ENCODE measurements at places on chromosomes 2 and 18. TPM values are rescaled to one million over a fixed set of nuclear protein-coding genes. Genes with fewer than 3 reads are reported as not detected.

DNA sequence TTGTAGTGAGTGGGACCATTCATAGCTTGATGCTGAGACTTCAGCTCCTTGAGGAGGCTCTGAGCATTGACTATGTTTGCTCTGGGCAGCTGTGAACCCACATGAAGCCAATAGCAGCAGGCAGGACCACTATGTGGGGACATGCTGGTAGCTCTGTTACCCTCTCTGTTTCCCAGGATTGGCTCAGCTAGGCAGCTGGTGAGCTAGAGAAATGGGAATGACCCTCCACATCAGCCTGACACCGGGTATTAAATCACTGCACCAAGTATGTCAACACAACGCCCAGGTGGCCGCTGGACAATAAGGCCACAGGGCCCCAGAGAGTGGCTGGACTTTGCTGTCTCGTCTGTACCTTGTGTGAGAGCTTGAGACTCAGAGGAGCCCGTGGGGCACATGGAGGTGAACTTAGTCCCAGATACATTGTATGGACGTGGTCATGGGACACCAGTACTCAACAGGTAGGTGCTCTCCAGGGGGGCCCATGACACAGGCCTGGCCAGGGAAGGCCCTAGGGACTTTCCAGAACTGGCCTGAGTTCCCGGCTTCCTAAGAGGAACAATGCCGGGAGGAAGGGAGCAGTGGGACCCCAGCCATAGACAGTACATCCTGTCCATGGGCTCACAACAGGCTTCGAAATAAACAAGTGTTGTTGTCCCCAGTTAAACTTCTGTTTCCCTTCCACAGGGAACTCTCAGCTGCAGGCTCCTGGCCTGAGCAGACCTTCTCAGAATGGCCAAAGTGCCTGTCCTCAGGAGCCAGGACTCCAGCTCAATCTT, 35.2 kb downstream of the HS1BP3 start:
- no peak for DNase-seq

DNA sequence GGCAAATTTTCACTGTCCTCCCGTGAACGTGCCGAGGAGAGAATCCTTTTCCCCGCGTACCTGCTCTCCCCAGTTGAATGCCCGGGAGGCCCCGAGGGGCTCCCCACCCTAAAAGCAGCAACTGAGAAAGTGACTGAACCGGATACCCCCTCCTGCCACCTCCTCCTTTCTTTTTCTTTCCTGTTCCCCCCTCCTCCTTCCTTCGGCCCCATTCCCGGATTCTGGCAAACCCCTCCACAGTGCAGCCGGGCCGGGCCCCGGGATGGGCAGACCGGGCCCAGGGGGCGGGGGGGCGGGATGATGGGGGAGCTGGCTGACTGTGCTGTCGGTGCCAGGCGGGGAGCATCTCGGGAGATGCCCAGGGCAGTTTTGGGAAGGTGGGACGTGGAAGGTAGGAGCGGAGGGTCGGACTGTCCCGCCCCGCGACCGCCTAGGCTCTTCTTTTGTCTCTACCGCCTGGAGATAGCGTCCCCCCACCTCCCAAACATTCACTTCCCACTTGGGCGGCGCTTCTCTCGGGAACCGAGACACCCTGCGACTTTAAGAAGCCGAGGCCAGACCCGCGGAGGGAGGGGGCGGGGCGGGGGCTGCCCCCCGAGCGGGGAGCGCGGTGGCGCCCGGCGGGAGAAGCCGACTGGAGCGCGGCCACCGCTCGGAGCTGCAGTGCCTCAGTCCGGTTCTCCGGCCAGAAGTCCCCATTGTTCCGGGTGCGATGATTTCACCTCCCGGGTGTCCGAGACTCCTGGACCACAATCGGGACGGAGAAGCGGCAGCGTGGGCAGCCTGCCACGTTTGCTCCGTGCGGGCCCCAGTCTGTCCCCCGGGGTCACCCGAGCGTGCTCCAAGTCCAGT, 8.2 kb downstream of the DLX2 start:
- DNase-seq, result peak; percentile 69

- DNase-seq, result no peak
Measured at GRCh38 chr2:36235426-36235825, 120.2 kb upstream of the CRIM1 start.

DNA sequence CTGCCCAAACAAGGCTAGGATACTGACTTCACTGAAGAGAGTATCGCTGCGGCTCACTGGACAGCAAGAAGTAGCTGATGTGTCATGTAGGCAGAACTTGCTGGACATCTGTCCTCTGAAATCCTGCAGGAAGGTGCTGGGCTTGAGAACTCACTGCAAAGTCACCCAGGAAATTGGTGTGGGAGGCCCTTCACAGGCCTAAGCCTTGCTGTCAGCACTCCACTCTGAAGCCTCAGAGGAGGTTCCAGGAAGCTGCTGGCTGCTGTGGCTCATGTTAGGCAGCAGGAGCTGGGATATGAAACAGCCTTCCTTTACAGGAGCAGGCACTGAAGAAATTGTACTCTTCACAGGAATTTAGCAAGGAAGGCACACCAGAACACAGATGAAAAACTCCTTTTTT, 88.3 kb upstream of the CCDC68 start:
- no peak for DNase-seq

GRCh38 chr2:14454202-14454601, 178.3 kb upstream of the LRATD1 start:
- DNase-seq, result no peak

GRCh38 chr2:168330624-168331423, 83.4 kb upstream of the STK39 start:
- DNase-seq, result no peak

GRCh38 chr18:27871726-27872125, 305.2 kb downstream of the CDH2 start:
- DNase-seq, result no peak

TTLL4 gene
- polyA plus RNA-seq, result 18.6 TPM

TBC1D8 gene
- 7.0 TPM for polyA plus RNA-seq

REG3G gene
- not detected for polyA plus RNA-seq

KIF3C gene
- 18.6 TPM for polyA plus RNA-seq

Measured in SK-N-SH (cell line).